ENCODE measurements at places on chromosomes 1 and 21.

GRCh38 chr21:35976929-35977328 is 83.4 kb downstream of the SETD4 start:
- no peak for DNase-seq

GRCh38 chr1:243234978-243235647 is 20.0 kb downstream of the CEP170 start:
- no peak for DNase-seq

GRCh38 chr1:214840356-214840755 is 237.4 kb downstream of the CENPF start:
- no peak for DNase-seq

DNA sequence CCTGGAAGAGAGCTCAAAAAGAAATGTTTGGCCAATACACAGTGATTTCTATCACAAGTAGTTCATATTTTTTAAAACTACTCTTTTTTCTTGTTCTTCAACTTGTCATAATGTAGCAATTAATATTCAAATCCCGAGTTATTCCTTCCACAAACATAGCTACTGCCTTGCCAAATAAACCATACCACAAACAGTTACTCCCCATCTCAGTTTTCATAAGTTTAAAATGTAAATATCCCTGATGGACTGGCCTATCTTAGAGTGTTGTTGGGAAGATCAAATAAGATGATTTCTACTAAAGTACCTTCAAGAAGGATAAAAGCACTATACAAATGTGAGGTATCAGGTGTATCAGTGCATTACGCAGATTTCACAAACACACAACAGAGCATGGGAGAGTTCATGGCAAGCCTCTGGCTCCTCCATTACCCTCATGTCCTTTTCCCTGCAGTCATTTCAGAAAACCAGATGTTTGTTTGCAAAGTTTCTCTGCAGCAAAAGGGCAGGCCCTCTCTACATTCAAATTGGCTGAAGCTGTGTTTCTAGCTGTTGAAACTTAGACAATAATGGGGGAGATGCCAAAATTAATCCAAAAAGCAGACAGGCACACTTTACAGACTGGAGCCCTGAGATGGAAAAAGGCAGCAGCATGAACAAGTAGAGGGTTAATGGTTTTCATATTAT is 16.1 kb downstream of the WLS start:
- no peak for DNase-seq

GRCh38 chr1:181113059-181113641 is 24.6 kb downstream of the IER5 start:
- DNase-seq = no peak

- no peak for DNase-seq
These were observed 9.6 kb downstream of the DUSP23 start for GRCh38 chr1:159790237-159790917.

GRCh38 chr1:207035877-207036551 is 3.5 kb upstream of the C1orf116 start:
- DNase-seq = no peak

DNA sequence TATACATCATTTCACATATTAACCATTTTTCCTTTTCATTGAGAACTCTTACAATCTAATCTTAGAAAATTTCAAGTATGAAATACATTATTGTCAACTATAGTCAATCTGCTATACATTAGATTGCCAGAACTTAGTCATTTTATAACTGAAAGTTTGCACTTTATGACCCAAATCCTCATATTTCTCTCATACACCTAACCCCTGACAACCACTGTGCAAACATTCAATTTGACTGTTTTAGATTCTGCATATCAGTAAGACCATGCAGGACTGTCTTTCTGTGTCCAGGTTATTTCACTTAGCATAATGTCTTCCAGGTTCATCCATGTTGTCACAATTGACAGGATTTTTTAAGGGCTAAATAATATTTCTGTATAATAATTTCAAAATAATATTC is 1299.0 kb upstream of the B3GALT2 start:
- no peak for DNase-seq
